Naive B cell (primary cell): ENCODE measurements at places on chromosomes 16 and 17. TPM values are rescaled to one million over a fixed set of nuclear protein-coding genes. Genes with fewer than 3 reads are reported as not detected.

DNA sequence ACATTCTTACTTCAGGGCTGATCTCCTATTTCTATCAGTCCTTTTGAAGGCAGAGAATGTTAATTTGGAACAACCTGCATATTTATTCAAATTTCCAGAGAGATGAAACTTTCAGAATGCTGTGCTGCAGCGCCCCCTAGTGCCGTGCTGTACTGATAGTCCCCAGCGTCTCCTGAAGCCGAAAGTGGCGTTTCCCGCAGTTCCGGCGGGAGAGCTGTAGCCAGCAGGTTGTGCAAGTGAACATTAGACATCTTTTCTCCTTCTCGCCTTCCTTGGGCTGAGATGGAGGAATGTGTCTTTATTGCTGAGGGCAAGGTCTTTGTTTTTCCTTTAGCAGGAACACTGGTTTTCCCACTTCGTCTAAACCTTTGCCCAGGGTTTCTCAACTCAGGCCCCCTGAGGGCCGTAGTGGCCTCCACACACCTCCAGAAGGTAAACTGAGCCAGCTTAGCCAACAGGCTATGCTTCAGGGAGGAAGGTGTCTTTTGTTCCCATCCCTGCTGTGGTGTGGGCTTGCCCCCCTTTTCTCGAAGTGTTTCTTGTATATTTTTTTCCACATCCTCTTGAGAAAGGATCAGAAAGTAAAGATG lies 26.4 kb downstream of the USP10 start:
- H3K27me3 ChIP-seq, result no peaks in the 10 kb centered on the region
- peak overlapping the region; percentile 62 for H3K27ac ChIP-seq
- no peaks in the 10 kb centered on the region for H3K36me3 ChIP-seq

- H3K4me3 ChIP-seq, result no peak overlapping the region
- no peaks in the 10 kb centered on the region for H3K4me1 ChIP-seq
- H3K27me3 ChIP-seq, result peaks cover 39% of the 10 kb centered on the region
- H3K27ac ChIP-seq, result no peak overlapping the region
- no peak for DNase-seq
These were observed 176.4 kb upstream of the WSCD1 start for GRCh38 chr17:5893741-5894140.

DNA sequence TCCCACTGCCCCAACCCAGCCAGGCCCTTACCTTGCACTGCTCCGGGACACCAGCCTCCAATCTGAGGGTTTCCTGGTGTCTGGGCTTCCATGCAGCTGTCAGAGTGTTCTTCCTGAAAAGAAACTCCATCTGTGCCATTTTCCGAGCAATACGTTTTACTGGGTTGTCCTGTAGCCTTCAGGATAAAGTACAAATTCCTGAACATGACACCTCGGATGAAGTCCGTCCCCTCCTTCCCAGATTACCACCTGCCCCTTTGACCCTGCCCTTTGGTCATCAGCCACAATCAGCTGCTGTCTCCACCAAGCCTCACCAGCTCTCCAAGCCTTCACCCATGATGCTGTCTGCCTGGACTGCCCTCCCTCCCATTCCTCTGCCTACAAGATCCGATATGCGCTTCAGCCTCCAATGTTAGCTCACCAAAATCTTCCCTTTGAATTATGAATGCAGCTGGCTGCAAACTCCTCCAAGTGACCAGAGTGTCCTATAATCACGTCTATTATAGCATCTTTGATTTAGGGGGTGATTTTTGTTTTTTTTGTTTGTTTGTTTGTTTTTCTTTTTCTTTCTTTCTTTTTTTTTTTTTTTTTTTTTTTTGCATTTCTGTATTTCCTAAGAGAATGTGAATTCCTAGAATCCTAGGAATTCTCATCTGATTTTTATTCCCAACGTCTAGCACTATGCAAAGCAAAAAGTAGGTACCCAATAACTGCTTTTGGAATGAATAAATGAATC lies 60.6 kb upstream of the KIFC3 start:
- no peak for DNase-seq
- H3K4me1 ChIP-seq, result peaks cover 2% of the 10 kb centered on the region
- H3K36me3 ChIP-seq, result no peaks in the 10 kb centered on the region
- peaks cover 18% of the 10 kb centered on the region for H3K27me3 ChIP-seq

DNASE1L2 gene
- not detected for polyA plus RNA-seq

DNA sequence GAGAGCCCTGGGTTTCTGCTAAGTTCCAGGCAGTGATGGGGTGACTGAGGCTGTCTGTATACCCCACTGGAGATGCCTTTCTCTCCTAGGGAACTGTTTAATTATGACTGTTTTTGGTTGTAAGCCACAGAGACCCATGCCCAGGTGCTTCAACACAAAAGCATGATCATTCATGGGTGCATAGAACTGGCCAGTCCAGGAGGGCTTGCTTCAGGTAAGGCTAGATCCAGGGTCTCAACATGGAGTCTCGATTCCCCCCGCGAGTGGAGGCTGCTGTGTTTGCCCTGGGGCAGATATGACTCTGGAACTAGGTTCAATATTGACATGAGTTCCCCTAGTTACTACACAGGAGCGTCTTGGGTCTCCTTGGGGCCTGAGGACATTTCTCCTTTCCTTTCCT lies 17.8 kb downstream of the NAGPA start:
- peaks cover 5% of the 10 kb centered on the region for H3K27me3 ChIP-seq
- no peaks in the 10 kb centered on the region for H3K4me1 ChIP-seq
- H3K27ac ChIP-seq, result no peak overlapping the region
- H3K36me3 ChIP-seq, result no peaks in the 10 kb centered on the region

DNA sequence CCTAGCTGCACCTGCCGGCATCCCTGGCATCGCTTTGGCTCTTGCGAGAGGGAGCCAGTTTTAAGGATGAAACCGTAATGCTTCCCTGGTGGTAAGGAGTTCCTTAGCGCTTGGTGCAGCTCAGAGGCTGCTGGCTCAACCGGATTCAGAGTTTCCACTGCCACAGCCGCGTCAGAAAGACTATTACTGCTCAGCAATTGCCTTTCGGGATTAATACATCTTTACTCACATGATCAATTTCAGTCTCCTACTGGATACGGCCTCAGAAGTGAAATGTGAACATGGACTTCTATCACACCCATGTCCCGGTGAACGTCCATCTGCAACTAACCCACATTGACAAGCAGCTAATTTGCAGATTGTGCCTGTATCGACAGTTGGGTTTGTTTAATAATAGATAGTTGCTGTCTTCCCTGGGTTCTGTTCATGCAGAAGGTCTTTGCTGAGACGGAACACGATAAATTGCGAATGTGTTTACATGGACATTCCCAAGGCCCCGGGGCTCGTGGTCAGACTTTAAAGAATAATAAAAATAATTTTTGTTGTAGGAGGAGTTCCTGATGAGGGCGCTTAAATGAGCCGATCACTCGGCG lies 175.4 kb downstream of the ENGASE start:
- no peak overlapping the region for H3K4me3 ChIP-seq
- DNase-seq, result no peak
- no peaks in the 10 kb centered on the region for H3K36me3 ChIP-seq

DNA sequence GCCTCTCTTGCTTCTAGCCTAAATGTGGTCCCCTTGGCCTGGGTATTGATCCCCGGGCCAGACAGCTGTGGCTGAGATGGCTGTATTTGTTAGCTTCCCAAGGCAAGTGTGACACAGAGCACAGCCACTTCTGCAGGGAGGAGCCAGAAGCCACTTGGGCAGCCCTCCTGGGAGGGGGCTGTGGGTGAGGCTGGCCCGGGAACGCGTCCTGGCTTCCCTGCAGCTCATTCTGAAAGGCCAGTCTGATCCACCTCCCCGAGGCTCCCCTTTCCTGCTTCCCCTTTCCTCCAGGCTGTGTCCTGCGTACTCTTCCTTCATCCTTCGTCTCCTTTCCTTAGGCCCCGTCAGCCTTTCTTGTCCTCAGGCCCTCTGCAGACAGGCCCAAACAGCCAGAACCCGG lies 8.0 kb downstream of the SERPINF2 start:
- no peak overlapping the region for H3K27ac ChIP-seq
- H3K4me3 ChIP-seq, result no peak overlapping the region
- H3K36me3 ChIP-seq, result no peaks in the 10 kb centered on the region
- H3K4me1 ChIP-seq, result peaks cover 14% of the 10 kb centered on the region

GRCh38 chr16:29649588-29650494 lies 13.2 kb upstream of the SPN start:
- H3K4me3 ChIP-seq, result no peak overlapping the region
- H3K27me3 ChIP-seq, result no peaks in the 10 kb centered on the region
- no peak for DNase-seq
- H3K27ac ChIP-seq, result no peak overlapping the region
- no peaks in the 10 kb centered on the region for H3K36me3 ChIP-seq

DNA sequence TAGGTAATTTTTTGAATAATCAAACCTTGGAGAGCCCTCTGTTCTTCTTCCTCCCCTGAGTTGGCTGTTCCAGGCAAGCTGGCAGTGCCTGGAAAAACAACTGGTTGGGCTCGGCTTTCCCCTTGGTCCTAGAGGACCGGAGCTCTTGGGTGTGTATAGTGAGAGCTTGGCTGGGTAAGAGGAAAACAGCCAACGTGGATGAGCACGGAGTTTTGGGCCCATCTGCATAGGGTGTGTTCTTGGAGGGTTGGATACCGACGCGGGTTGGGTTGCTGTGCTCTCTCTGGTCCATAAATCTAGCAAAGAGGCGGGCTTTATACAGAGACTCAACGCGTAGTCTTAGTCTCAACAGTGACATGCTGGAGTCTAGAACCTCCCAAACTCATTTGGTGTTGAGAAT lies 23.2 kb downstream of the ITGB3 start:
- no peaks in the 10 kb centered on the region for H3K27me3 ChIP-seq
- DNase-seq, result no peak
- peak overlapping the region; percentile 69 for H3K4me3 ChIP-seq

KRTAP4-3 gene
- not detected for polyA plus RNA-seq

DNA sequence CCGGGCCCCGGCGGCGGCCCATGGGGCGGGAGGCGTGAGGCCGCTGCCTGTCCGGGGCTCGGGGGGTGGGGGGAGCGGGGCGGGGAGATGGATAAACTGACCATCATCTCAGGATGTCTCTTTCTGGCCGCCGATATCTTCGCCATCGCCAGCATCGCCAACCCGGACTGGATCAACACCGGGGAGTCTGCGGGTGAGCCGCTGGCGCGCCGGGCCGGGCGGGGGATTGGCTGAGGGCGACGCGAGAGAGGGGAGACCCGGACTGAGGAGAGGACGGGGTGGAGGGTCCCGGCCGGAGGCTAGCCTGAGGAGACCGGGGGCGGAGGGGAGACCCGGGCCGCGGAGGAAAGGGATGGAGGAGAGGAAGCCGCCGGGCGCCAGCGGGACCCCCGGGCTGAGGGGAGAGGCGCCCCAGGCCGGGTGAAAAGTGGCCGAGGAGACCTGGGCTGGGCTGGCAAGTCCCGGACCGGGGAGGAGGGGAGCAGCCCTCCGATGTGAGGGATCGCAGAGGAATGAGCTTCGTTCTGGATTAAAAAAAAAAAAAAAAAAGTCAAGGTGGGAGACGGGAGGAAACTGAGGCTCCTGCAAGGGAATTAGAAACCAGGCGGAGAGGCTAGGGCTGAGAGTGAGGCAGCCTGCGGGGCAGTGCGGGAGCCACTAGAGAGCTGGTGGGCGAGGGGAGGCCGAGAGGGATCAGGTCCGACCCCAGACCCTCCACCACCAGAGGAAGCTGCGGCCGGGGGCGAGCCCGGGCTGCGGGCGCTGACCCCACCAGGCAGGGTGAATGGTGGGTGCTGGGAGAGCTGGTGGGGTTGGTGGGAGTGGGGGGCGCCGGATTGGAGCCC lies 526 bp downstream of the MOSMO start:
- H3K36me3 ChIP-seq, result no peaks in the 10 kb centered on the region
- H3K27me3 ChIP-seq, result no peaks in the 10 kb centered on the region
- H3K27ac ChIP-seq, result peak overlapping the region; percentile 96
- peak overlapping the region; percentile 94 for H3K4me3 ChIP-seq
- peak; percentile 20 for DNase-seq

CCL17 gene
- polyA plus RNA-seq, result not detected

SHCBP1 gene
- not detected for polyA plus RNA-seq

GRCh38 chr17:74798239-74798707 lies 22.1 kb upstream of the NAT9 start:
- H3K36me3 ChIP-seq, result peaks cover 35% of the 10 kb centered on the region
- no peak overlapping the region for H3K4me3 ChIP-seq
- H3K27me3 ChIP-seq, result no peaks in the 10 kb centered on the region
- H3K27ac ChIP-seq, result no peak overlapping the region
- peaks cover 3% of the 10 kb centered on the region for H3K4me1 ChIP-seq

DNA sequence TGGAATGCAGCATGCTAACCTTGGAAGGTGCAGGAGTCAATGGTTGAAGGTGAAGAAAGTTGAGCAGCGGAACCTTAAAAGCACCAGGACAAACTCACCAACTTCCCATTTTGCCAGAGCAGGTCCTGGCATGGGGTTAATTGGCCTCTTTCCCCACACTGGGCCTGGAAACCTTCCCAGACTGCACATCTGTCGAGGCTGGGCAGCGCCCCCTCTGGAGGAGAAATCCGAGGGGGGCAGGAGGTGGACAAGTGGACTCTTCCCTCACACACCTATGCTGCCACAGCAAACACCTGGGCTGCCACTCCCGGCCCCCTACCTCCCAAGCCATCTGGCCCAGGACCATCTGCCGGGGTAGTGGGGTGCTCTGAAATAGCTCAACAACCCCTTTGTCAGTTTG lies 232.4 kb downstream of the CBLN1 start:
- DNase-seq, result no peak
- no peak overlapping the region for H3K27ac ChIP-seq
- H3K4me1 ChIP-seq, result no peaks in the 10 kb centered on the region
- no peaks in the 10 kb centered on the region for H3K27me3 ChIP-seq

DNA sequence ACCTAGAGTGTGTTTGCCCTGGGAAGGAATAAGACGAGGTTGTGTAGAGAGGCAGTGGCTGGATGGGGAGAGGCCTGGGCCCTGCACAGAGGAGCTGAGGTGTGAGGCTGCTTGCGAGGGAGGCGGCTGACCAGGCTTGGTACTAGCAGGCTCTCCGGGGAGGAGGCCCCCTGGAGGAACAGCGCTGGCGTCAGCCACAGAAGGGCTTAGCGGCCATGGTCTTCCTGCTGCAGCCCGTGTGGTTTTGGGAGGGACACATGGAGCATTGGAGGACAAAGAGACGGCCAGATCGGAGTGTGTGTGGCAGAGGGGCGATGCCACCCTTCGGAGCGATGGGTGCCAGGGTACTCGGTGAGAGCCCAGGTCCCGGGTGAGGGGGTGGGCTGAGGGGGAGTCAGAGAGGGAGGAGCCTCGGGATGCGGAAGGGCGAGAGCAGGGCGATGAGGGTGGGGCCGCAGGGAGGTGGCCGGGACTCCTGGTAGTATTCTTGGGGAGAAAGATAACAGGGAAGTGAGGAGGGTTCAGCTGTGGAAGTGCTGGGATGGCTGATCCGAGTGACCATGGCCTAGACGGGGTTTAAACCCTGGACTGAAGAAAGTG lies 8.3 kb downstream of the BANP start:
- no peak for DNase-seq
- peaks cover 84% of the 10 kb centered on the region for H3K4me1 ChIP-seq
- H3K4me3 ChIP-seq, result peak overlapping the region; percentile 84
- H3K27ac ChIP-seq, result no peak overlapping the region
- no peaks in the 10 kb centered on the region for H3K27me3 ChIP-seq
- no peaks in the 10 kb centered on the region for H3K36me3 ChIP-seq

DNA sequence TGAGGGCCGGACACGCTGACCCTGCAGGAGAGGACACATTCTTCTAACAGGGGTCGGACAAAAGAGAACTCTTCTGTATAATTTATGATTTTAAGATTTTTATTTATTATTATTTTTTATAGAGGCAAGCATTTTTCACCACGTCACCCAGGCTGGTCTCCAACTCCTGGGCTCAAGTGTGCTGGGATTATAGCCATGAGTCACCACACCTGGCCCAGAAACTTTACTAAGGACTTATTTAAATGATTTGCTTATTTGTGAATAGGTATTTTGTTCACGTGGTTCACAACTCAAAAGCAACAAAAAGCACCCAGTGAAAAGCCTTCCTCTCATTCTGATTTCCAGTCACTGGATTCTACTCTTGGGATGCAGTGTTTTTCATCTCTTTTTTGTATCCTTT lies 2.3 kb upstream of the SERPINF1 start:
- DNase-seq, result no peak
- peaks cover 27% of the 10 kb centered on the region for H3K4me1 ChIP-seq
- H3K36me3 ChIP-seq, result no peaks in the 10 kb centered on the region
- no peak overlapping the region for H3K27ac ChIP-seq
- no peaks in the 10 kb centered on the region for H3K27me3 ChIP-seq
- H3K4me3 ChIP-seq, result no peak overlapping the region
